ENCODE measurements at places on chromosomes 1 and 21.

DNA sequence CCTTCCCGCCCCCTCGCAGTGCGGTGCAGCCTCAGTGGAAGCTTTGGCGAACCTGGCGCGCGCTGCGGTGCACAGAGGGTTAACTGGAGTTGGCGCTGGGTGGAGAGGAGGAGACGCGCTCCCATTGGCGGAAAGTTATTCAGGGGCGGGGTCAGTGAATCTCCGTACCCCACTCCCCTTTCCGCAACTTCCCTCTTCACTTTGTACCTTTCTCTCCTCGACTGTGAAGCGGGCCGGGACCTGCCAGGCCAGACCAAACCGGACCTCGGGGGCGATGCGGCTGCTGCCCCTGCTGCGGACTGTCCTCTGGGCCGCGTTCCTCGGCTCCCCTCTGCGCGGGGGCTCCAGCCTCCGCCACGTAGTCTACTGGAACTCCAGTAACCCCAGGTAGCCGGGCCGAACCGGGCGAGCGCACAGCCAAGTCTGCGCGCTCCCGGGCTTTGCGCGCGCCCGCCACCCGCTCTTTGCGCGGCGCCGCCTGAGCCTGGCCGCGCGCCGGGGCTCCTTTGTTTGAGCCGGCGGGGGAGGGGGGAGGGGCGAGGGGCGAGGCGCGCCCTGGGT lies at the start of gene EFNA4:
EFNA4 (plus strand) TSS at position 191 of the 561 bp plus-strand sequence; CDS start at position 275, 84 bp downstream.
- peak; percentile 43 for DNase-seq

DNA sequence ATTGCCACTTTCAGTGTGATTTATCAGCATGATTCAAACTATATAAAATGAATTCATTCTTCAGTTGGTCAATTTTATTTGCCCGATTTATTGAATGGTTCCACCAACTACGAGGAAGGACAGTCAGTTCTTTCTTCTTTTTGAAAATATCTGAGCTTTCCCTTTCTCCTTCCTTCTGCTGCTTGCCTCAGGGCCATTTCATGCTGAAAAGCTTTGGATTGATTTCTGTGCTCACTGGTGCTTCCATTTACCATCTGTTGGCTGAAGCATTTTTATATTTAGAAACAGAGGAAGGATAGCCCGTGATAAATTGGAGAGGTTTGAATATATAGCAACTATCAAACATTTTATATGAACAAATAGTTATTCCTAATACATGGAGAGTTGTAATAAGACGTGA lies 68.9 kb upstream of the ADAMTS5 start:
- no peak for DNase-seq

GRCh38 chr1:5906116-5906515 lies 86.1 kb downstream of the NPHP4 start:
- DNase-seq, result no peak

- no peak for DNase-seq
Observed at GRCh38 chr1:202578001-202578504, 132.2 kb downstream of the SYT2 start.

DNA sequence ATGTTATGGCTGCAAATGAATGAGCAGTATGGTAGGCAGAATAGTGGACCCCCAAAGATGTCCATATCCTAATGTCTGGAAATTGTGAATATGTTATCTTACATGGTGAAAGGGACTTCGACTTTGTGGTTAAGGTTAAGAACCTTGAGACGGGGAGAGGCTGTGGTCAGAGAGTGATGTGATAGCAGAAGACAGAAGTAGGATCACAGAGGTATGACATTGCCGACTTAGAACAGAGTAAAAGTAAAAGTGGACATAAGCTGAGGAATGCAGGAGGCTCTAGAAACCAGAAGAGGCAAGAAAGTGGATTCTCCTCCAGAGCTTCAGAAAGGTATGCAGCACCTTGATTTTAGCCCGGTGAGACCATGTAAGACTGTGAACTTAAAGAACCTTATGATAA lies 74.6 kb downstream of the CTH start:
- DNase-seq, result no peak

DNA sequence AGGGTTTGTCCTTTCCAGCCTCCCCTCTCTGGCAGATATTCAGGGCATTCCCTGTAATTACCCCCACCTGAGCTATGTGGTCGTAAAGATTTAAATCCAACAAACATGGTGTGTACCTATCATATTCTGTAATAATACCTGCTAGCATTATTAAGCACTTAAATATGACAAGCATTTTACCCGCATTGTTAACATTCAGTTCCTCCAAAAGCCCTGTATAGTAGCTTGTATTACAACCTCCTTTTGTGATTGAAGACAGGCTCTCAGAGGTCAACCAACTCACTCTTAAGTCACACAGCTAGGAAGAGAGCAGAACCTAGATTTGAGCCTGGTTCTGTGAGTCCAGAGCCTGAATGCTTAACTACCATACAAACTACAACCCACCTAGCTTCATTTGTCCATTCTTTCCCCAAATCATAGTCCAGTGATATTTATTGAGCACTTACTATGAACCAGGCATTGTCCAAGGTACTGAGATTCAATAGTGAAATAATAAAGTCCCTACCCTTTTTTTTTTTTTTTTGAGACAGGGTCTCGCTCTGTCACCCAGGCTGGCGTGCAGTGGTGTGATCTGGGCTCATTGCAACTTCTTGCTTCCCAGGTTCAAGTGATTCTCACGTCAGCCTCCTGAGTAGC lies 13.8 kb upstream of the KDM4A start:
- DNase-seq, result no peak

GRCh38 chr1:42646056-42646455 lies 12.2 kb upstream of the PPIH start:
- no peak for DNase-seq

- no peak for DNase-seq
Observed at GRCh38 chr1:42422737-42423136, 33.1 kb downstream of the ZMYND12 start.

GRCh38 chr1:28259934-28260802 lies 850 bp downstream of the SESN2 start:
- DNase-seq, result peak; percentile 75

- DNase-seq, result no peak
Observed at GRCh38 chr1:36922593-36923426, 111.5 kb downstream of the GRIK3 start.

DNA sequence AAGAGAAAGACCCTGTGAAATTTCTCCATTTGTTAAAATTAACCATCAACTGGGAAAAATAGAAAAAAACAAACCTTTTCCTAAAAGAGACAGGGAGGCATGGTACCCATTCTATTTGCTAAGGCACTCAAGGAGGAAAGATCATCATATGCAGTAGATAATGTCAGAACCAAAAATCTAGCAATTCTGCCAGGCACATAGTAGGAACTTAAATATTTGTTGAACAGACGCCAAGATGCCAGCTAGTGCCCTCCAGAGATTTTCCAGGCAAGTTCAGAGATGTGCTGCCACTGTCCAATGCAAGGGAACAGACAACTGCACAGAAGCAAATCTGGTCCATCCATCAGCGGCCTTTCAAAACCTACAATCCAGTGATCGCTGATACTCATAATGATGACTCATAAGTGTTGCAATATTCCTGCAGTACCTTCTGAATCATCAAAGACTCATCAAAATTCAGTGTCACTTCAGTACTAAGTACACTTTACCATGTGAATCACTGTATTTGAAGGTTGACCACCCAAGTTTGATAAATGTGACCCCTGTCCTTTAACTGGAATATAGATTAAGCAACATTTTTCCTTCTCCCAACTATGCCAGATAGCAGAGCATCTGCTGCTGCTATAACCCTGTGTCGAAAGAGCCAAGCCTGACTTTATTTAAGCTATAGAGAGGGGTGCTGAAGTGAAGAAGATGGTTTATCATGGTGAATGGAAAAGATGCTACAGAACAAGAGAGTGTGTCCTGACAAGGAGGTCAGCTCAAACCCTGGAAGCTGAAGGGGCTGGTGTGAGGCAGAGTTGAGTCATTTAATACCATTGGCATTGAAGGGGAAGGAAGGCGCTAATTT lies 99.1 kb downstream of the MT1HL1 start:
- peak; percentile 88 for DNase-seq

- DNase-seq, result no peak
Observed at GRCh38 chr1:41691424-41691823, 206.9 kb upstream of the EDN2 start.

DNA sequence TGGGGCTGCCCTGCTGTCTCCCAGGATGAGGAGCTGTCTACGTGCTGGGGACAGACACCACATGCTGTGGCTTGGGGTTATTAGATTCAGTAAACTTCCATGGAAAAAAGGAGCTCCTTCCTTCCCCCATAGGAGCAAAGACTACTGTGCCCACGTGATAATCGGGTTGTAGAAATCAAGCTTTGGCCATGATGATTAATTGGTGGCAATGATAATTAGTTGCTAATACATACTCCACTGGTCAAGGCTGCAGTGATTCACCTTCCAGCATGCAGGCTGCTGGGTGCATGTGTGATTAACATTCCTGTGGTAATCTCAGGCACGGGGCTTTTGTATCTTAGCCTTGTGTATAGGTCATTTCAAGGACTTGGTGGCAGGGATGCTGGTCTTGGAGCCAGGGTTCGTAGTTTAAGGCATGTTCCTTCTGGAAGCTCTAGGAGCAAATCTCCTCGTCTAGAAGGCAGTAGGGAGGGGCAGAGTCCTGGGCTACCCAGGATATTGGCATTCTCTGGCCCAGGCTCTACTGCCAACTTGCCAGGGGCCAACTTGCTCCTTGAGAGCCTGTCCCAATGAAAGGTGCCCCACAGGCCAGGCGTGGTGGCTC lies 41.4 kb downstream of the TMCO4 start:
- DNase-seq, result peak; percentile 25

GRCh38 chr1:41672641-41673361 lies 188.3 kb upstream of the EDN2 start:
- peak; percentile 93 for DNase-seq

DNA sequence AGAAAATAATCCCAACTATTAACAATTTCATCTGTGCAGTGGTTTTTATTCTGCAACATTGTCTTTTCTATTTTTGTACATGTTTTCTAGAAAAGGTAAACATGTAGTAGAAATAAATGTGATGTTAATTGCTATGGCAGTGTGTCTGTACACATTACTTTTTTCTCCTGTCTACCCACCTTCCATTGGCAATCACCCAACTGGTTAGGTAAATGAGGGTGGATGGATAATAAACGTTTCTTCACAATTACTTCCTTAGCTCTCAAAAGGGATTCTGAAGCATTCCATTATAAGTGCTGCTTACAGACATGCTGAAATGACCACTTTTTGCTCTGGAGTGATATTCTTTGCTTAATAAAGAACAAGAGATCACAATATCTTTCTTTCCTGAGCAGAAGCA lies 61.4 kb downstream of the MAGI3 start:
- DNase-seq, result no peak

GRCh38 chr1:231931846-231932454 lies 305.4 kb downstream of the DISC1 start:
- no peak for DNase-seq

DNA sequence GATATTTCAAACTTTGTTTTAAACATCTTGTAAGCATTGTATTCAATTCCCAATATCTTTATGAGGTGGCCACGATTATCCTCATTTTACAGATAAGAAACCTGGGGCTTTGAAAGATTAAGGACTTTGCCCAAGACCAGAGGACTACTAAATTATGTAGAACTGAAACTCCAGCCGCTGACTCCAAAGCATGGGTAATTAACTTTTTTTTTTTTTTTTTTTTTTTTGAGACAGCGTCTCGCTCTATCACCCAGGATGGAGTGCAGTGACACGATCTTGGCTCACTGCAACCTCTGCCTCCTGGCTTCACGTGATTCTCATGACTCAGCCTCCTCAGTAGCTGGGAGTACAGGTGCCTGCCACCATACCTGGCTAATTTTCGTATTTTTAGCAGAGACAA lies 68.7 kb downstream of the ALG14 start:
- DNase-seq, result no peak

DNA sequence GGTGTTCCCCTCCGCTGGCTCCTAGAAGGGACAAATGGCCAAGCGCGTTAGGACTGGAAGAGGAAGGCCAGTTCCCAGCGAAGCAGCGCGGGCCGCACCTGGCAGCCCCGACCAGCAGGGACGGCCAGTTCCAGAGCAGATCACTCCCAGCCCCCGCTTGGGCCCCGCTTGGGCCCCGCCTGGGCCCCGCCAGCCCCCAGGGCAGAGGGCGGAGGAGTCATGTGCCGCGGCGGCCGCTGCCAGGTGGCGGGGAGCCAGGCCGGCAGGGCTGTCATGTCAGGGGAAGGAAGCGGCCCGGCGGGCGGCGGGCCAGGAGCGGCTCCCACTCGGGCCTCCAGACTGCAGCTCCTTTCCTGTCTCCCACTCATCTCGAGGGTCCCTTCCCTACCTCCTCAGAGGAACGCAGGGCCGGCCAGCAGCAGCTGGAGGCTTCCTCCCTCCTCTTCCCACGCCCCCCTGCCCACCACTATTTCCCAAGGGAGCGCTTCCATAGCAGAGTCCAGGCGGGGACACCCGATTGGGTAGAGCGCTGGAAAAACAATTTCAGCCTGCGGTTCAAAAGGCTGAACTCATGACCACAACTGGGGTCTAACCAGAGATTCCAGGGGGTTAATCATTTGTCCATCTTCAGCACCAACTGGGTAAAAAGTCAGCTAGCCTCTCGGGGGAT lies 16.5 kb downstream of the ZNF697 start:
- DNase-seq, result peak; percentile 87

- no peak for DNase-seq
Observed at GRCh38 chr21:15415541-15416261, 314.1 kb upstream of the USP25 start.

DNA sequence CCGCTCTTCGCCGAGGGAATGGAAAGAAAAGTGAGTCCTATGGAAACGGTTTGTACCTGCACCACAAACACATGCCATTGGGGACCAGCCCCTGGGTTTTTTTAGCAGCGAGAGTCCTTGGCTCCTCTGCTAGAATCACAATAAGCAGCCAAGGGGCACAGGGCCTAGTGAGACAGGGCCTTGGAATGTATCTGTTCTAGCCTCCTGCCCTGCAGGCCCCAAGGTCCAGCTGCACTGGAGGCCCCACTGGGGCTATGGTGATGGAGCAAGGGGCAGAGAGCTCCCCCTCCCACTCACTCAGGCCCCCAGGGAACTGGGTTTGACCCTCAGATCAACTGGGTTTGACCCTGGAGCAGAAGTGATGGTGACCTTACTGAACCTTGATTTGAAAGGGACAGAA lies 14.4 kb downstream of the SHISA4 start:
- no peak for DNase-seq

DNA sequence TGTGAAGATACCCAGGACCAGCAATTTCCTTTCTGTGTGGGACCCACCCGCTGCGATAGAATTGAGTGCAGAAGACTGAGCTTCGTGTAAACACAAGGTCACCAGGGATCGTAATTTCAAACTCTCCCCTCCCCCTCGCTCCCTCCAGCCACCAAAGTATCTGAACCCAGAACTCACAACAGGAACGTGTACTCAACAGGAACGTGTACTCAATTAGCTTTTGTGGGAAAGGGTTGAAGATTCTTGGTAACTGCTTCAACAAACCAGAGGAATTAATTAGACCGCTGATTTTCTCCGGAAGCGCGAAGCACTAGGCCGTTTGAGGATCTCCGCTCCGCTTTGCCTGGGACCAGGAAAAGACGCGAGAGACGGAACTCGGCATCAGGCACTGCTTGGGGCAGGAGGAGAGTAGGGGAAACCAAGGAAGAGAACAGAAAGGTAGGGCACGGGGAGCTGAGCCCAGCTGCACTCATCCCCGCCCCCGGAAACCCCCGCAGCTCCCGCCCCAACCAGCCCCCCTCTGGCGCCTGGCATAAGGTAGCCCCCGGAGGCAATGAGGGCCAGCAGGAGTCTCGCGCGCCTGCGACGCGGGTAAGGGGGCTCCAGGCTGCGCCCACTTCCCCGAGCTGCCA lies 453 bp downstream of the DRAM2 start:
- DNase-seq, result peak; percentile 4

All from skeletal muscle cell (primary cell).